H4 (cell line): ENCODE measurements at places on chromosomes 5 and 9. TPM values are rescaled to one million over a fixed set of nuclear protein-coding genes. Genes with fewer than 3 reads are reported as not detected.

The PCDHGA8 gene
- total RNA-seq, result 0.39 and 0.74 TPM in 2 replicates

The AIF1L gene
- 3.3 TPM in 2 replicates for total RNA-seq

DNA sequence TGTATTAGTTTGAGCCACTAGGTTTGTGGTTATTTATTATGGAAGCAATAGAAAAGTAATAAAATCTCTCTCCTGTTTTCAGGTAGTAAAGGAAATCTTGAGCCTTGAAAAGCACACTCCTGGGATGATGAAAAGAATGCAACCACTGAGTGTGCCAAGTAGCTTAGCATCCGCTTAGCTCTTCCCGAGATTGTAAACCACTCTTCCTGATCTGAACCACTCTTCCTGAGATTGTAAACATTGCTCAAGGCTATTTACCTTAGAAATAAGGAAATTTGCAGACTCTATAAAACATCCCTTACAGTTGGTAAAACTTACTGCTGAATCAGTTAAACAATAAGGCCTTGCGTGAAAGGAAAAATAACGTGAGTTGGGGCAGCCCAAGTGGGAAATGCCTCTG is 17.4 kb upstream of the IL33 start:
- DNase-seq, result no peak

DNA sequence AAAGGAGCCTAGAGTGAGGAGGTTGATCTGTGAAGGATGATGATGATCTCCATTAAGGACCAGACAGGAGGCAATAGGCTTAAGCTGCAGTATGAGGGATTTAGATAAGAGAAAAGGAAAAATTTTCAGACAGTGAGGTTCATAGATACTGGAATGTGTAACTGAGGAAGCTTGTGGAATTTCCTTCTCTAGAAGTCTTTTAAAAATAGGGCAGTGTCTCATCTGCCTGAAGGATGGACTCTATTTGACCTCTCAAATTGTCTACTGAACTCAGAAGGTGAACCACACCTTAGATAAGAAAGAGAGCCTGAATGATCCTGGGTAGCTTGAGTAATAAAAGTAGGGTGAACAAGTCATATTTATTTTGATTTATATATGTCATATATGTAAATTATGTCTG is 148.2 kb upstream of the CDKN2B start:
- no peak for DNase-seq

The FOXD4L5 gene
- total RNA-seq, result not detected in 2 replicates

DNA sequence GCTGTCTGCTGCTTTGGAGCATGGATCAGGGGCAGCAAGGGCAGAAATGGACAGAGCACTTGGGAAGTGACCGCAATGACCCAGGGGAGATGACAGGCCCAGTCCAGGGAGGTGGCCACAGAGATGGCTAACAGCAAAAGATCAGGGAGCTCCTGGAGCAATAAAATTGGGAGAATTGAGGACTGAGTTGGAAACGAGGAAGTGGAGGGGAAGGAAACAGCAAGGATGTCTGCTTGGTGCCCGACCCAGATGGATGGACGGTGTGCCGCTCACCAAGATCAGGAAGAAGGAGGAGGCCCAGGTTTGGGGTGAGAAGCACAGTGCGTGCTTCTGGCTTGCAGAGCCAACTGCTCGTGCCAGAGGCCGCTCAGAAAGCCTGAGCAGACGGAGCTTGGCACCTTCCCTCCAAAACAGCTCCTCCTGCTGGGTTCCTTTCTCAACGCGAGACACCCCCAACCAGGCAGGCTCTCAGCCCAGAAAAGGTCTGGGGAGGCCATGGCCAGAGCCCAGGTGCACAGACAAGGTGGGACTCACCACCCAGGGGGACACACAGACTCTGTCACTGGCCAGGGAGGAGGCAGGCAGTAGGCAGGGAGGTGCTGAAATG is 1.7 kb upstream of the SLC34A1 start:
- DNase-seq, result no peak

The GDA gene
- 3.7 and 4.4 TPM in 2 replicates for total RNA-seq

The RANBP3L gene
- 1.6 and 8.7 TPM in 2 replicates for total RNA-seq
